ENCODE measurements at places on chromosomes 3 and 15. TPM values are rescaled to one million over a fixed set of nuclear protein-coding genes. Genes with fewer than 3 reads are reported as not detected.
A peak's percentile ranks its signal among the peaks of the same experiment; 100 is the strongest.

The SAXO2 gene
- total RNA-seq: not detected

- no peak for DNase-seq
Observed at GRCh38 chr3:141556034-141556433, 69.2 kb downstream of the RASA2 start.

The KBTBD13 gene
- total RNA-seq: not detected

The GRAMD1C gene
- total RNA-seq: 3.3 TPM

GRCh38 chr15:84143753-84144314, 91.7 kb upstream of the GOLGA6L4 start:
- no peak for DNase-seq

The IL17RC gene
- 12.6 TPM for total RNA-seq

DNA sequence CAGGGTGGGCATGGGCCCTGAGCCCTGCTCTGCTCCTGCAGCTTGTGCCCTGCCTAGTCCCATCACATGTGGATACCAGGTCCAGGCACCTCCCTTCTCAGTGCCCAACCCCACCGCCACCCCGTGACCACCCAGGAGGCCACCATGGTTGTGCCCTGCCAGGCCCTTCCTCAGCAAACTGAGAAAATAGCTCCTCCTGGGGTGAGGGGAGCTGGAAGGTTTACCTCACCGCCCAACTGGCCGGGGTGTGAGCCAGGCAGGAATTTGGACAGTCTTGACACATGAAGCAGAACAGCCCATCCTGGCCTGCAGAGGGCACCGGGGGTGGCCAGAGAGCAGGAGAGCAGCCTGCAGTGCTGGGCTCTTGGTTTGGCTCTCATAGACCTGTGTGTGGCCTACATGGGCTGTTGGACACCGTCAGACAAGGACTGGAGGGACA, 11.4 kb upstream of the C3orf22 start:
- DNase-seq: peak; percentile 22

DNA sequence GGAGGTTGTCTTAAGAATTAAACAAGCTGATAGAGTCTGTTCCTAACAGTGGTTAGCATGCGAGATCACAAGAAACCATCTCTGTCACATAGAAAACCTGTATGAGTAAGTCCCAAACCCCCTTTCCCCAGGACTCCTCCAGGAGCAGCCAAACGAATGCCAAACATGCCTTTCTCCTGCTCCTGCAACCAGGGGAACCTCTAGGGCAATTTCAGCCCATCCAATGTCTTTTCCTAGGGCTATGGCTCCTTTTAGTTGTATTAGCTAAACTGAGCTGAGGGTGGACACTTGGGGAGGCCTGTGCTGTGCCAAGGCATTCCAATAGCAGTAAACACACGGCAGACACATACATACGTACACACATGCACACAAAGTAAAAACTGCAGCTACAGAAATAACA, 36.5 kb upstream of the TIMP4 start:
- peak; percentile 45 for DNase-seq

The WDR72 gene
- 1.9 TPM for total RNA-seq

DNA sequence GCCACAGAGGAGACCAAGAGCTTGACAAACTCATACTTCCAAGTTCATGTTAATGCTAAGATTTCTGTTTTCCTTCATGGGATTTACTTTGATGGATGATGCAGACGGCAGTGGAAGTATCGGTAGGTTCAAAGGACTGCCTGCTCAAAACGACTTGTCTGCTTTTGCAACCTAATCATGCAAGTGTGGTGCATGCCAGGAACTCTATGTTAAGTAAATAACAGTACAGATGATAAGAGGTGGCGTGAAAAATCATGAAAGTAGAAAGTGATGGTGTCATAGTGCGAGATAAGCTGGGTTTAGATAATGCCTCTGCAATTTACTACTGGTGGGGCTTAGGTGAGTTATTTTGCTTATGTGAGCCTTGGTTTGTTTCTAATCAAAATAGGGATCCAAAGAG, 14.7 kb upstream of the LMCD1 start:
- DNase-seq: no peak

GRCh38 chr3:173258697-173259096, 117.7 kb upstream of the SPATA16 start:
- no peak for DNase-seq

The PPARG gene
- not detected for total RNA-seq

- peak; percentile 46 for DNase-seq
Observed at GRCh38 chr15:56719021-56719612, 14.2 kb downstream of the ZNF280D start.

GRCh38 chr3:35971686-35972085, 332.4 kb downstream of the ARPP21 start:
- DNase-seq: no peak

GRCh38 chr3:153287017-153287416, 125.0 kb downstream of the RAP2B start:
- no peak for DNase-seq

DNA sequence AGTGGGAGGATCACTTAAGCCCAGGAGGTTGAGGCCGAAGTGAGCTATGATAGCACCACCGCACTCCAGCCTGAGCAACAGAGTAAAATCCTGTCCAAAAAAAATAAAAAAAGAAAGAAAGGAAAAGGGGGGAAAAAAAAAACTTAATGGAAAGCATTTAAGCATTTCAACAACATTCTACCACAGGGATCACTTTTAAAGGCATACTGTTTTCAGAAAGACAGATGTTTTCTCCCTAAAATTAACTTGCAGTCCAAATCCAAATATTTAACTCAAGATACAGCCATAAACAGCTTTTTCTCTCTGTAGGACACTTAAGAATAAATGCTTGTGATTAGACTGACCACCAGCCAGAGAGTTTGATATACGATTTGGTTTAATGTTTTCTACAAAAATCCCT, 141.0 kb downstream of the MAGI1 start:
- no peak for DNase-seq

The FAM240A gene
- not detected for total RNA-seq
